Hematopoietic multipotent progenitor cell (in vitro differentiated cells): ENCODE measurements at places on chromosomes 6 and 20.

DNA sequence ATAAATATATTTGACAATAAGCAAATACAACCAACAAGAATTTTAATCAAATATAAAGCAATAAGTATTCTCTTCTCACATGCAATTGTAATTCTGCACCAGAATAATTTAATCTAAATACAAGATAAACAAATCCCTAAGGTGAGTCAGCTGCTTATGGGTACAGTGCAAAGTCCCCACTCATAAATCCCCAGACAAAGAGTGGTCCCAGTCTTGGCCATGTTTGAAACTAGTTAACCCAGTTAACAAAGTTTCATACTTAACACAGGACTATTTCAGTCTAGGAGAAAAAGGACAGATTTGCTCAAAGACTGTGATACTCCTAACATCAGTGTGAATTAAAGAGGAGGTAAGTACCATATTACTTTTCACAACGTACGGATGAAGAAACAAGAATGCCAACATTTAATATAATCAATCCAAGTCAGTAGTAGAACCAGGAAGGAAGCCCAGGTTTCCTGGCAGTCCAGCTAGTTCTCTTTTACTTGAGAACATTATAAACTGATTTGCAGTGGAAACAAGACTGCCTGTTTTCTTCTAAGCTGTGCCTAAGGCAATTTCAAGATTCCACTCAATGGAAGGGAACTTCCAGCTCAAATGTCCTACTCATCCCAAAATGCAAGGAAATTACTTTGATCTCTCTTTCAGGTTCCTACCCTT lies 10.4 kb downstream of the SAMD3 start:
- no peak for DNase-seq

DNA sequence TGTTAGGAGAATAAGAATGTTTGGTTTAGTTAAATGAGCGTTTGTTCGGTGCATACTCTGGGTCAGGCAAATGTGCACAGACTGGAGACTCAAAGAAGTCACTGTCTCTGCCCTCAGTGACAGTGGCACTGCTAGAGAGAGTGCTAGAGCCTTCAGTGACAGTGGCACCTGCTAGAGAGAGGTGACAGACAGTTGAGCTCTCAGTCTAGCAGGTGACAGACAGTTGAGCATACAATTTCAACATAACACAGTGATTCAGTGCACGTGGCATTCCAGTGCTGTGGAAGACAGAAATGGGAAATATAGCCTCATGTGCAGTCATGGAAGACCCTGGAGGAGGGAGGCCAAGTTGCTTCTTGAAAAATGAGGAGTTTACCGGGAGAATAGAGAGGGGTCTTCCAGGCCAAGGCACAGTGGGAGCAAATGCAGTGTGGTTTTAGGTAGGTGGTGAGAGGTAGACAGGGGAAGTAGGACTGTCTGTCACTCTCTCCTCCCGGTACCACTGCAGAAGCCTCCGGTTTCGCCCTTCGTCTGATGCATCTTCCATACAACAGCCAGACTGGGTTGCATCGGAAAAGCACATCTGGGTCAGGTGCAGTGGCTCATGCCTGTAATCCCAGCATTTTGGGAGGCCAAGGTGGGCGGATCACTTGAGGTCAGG lies 107.9 kb upstream of the CLDN20 start:
- DNase-seq, result no peak

- DNase-seq, result no peak
Observed at GRCh38 chr6:11141295-11141694, 29.8 kb upstream of the ERVFRD-1 start.

DNA sequence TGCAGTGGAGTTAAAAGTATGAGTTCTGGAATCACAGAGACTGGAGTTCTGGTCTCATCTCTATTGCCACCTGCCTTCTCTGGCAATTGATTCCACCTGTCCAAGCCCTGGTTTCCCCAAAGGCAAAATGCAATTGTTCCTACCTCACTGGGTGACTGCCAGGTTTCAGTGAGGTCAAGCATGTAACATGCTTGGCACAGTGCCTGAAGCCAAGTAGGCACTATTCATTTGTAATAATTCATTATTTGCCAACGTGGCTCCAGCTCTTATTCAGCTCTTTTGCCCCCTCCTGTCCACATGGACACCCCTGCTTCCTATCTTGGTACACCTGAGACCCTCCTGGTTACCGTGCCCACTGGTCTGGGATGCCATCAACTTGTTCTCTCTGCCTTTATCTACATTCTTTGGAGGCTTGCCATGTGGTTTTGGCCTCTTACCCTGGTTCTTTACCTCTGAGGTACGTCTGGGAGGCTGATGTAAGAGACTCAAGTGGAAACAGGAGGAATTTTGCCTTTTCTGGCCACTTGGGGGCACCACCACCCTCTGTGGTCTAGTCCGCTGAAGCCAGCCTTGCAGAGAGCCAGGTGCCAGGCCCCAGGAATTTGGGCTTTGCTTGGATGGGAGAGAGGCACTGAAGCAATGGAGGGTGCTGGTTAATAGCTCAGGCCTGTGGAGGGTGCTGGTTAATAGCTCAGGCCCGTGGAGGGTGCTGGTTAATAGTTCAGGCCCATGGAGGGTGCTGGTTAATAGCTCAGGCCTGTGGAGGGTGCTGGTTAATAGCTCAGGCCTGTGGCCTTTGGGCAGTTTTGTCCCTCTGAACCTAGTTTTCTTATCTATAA lies 1.7 kb downstream of the KCNK15 start:
- DNase-seq, result peak; percentile 65

DNA sequence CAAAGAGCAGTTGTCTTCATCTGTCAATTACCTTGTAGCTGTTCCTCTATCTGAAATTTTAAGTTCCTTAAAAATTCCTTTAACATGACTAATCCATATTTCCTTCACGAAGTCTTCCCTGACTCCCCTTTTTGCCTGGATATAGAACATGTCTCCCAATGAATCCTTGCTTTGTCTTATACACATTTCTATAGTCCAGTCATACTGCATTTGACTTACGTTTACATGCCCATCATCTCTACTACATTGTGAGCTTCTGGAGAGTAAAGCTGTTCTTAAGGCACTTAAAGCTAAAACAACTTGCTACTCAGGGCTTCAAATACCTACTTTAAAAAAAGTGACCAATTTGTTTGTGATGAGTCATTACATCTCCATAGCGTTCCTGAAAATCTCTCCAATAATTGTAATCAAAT lies 4.9 kb downstream of the REV3L start:
- no peak for DNase-seq
